Pancreas (tissue), 10 donors: ENCODE measurements at places on chromosomes 13 and 19. TPM values are rescaled to one million over a fixed set of nuclear protein-coding genes. Genes with fewer than 3 reads are reported as not detected.

DNA sequence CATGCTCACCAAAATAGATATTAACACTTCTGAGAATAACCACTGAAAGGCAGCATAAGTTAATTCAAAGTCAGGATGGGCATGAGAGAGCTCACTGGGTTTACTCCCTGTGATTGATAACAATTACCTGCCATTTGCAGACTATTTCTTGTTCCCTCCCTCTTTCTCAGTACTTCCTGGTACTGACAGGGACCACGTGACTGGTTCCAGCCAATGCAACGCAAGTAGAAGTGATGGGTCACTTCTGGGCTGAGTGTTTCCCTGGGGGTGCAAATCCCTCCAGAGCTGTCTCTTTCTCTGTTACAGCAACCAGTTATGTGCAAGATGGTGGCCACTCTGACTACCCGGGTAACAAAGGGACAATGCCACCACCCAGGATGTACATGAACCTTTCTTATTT, 118.8 kb downstream of the EFNB2 start:
- DNase-seq = no peak
- no peaks in the 10 kb centered on the region for H3K36me3 ChIP-seq
- no peaks in the 10 kb centered on the region for H3K4me1 ChIP-seq
- peaks cover 10% of the 10 kb centered on the region for H3K27me3 ChIP-seq

GRCh38 chr13:73368608-73369007, 309.8 kb downstream of the KLF5 start:
- DNase-seq = no peak
- H3K27me3 ChIP-seq = no peaks in the 10 kb centered on the region
- H3K4me3 ChIP-seq = no peak overlapping the region
- H3K36me3 ChIP-seq = no peaks in the 10 kb centered on the region

The DPRX gene
- not detected for polyA plus RNA-seq

GRCh38 chr19:29302002-29302928, 89.3 kb upstream of the UQCRFS1 start:
- H3K27ac ChIP-seq = no peak overlapping the region
- H3K4me3 ChIP-seq = no peak overlapping the region
- H3K4me1 ChIP-seq = no peaks in the 10 kb centered on the region

GRCh38 chr13:101649488-101650126, 197.1 kb downstream of the ITGBL1 start:
- DNase-seq = no peak
- no peak overlapping the region for H3K4me3 ChIP-seq
- H3K4me1 ChIP-seq = no peaks in the 10 kb centered on the region

DNA sequence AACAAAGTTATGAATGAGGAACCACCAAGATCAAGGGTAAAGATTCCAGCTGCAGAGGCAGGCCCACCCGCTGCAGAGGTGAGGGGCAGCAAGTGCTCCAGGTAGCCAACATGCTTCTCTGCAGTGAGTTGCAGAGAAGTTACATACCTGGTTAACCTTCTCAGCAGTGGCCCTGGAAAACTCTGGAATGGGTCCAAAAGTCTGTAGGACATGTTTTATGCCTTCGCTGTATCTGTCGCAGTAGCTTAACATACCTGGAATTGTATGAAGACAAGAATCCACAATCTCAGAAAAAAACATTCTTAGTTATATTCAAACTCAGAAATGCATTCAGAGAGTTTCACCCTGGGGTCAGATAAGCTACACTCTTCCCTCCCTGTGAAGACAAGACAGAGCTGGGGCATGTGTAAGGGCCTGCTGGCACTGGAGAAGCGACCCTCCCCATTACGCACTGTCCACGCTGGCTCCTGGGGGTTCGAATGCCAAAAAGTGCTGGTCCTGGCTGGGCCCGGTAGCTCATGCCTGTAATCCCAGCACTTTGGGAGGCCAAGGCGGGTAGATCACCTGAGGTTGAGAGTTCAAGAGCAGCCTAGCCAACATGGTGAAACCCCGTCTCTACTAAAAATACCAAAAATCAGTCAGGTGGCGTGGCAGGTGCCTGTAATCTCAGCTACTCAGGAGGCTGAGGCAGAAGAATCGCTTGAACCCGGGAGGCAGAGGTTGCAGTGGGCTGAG, 121.0 kb downstream of the CRYL1 start:
- H3K27me3 ChIP-seq = no peaks in the 10 kb centered on the region
- no peak for DNase-seq
- H3K4me3 ChIP-seq = no peak overlapping the region
- H3K27ac ChIP-seq = no peak overlapping the region
- no peaks in the 10 kb centered on the region for H3K4me1 ChIP-seq

- no peak for DNase-seq
- H3K27me3 ChIP-seq = no peaks in the 10 kb centered on the region
- no peak overlapping the region for H3K27ac ChIP-seq
- no peaks in the 10 kb centered on the region for H3K4me1 ChIP-seq
- no peaks in the 10 kb centered on the region for H3K36me3 ChIP-seq
Measured at GRCh38 chr19:722553-723101, 13.9 kb downstream of the PALM start.

The GJA3 gene
- 0.08 TPM for polyA plus RNA-seq

DNA sequence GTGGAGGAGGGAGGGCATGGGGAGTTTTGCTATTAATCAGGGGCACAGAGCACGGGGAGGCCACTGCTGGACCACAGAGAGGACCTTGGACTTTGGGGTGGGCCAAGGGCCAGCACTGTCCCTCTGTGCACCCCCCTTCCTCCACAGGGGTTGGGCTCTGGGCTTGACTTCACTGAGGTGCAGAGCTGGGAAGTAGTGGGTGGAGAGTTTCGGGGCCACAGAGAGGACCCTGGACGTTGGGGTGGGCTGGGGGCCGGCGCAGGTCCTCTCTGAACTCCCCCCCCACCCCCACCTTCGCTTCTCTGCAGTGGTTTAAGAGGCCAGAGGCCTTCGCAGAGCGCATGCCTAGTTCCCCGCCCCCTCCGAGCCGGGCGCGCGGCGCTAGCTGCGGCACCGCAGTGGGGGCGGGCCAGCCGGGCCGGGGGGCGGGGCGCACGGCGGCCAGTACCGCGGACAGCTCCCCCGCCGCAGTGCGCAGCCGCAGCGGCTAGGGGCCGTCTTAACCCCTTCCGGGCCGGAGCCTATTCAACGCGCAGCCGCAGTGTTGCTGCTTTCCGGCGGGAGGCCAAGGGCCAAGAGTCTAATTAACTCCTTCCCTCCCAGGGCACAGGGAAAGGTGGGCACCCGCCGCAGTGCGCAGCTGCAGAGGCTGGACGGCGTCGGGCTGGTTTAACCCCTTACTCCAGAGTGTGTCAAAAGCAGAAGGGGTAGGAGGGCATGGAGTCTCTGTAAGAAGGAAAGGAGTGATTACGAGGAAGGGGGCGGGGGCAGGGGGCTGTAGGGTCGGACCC, 3.7 kb downstream of the KCNC3 start:
- no peak overlapping the region for H3K4me3 ChIP-seq
- DNase-seq = peak; percentile 94
- no peaks in the 10 kb centered on the region for H3K27me3 ChIP-seq

DNA sequence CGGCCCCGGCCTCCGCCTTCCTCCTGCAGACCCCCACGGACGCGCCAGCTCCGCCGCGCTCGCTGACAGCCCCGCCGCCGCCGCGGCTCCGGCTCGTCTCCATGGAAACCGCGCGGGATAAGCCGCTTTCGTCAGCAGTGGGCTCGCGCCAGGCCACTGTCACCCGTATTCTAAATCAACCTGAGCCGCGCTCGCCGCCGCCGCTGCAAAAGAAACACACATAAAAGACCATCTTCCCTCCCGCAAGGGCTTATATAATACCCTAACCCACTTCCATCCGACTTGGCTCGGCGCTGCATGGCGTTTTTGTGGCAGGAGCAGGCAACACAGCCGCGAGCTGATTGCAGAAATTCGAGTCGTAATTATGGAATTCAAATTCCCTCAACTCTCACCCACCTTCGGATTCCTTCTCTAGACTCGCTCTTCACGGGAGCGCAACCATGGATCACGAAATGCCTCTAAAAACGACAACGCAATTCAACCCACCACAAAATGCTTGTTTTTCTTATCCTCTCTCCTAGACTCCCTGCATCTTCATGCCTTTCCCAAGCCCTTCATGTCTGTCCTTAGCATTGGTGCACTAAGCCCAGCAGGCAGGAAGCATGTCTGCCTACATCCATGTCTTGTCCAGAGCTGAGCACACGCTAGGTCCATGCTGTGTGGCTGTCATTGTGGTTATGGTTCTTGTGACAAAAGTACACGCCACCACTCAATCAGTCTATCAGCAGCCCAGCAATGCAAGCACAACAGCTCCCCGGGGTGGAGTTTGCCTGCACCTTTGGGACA, at the start of gene AMER2:
Gene AMER2 (minus strand): TSS at position 772 of the 786 bp plus-strand sequence. CDS start 669 bp downstream, at position 103.
- DNase-seq = peak; percentile 38
- no peak within 1 kb of the TSS for H3K27ac ChIP-seq
- peak within 1 kb of the TSS; percentile 16 for H3K4me3 ChIP-seq
- H3K36me3 ChIP-seq = no peaks in the 10 kb centered on the region

DNA sequence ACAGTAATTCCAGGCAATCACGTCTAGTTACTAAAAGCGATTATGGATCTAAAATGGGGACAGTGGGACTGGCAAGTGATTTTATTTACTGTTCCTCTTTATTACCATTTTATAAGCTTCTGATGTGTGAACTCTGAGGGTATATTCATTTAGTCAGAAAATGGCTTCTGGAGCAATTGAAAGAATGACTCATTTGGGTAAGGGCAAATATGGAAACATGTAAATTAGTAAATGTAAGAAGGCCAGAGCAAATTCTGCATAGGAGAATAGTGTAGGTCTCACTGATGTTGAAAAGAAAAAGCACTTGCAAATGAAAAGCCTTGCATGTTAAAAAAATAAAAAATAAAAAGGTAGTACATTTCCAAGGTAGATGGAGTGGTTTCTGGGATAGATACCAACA, 262.2 kb downstream of the KLF5 start:
- no peak overlapping the region for H3K4me3 ChIP-seq
- no peaks in the 10 kb centered on the region for H3K27me3 ChIP-seq
- no peak overlapping the region for H3K27ac ChIP-seq
- peaks cover 1% of the 10 kb centered on the region for H3K4me1 ChIP-seq
- H3K36me3 ChIP-seq = no peaks in the 10 kb centered on the region
- DNase-seq = no peak

GRCh38 chr13:78960881-78961280, 301.9 kb upstream of the OBI1 start:
- no peaks in the 10 kb centered on the region for H3K36me3 ChIP-seq
- DNase-seq = no peak
- H3K4me1 ChIP-seq = no peaks in the 10 kb centered on the region

- H3K27ac ChIP-seq = no peak overlapping the region
- DNase-seq = no peak
- H3K4me3 ChIP-seq = no peak overlapping the region
- no peaks in the 10 kb centered on the region for H3K36me3 ChIP-seq
- H3K27me3 ChIP-seq = no peaks in the 10 kb centered on the region
- no peaks in the 10 kb centered on the region for H3K4me1 ChIP-seq
Measured at GRCh38 chr13:108451121-108451520, 178.3 kb upstream of the MYO16 start.

GRCh38 chr13:60574735-60575134, 177.7 kb downstream of the TDRD3 start:
- H3K27ac ChIP-seq = no peak overlapping the region
- no peaks in the 10 kb centered on the region for H3K36me3 ChIP-seq
- no peak overlapping the region for H3K4me3 ChIP-seq
- no peaks in the 10 kb centered on the region for H3K4me1 ChIP-seq
- no peaks in the 10 kb centered on the region for H3K27me3 ChIP-seq
- DNase-seq = no peak

GRCh38 chr19:49876422-49877019, 634 bp downstream of the AKT1S1 start:
- H3K4me3 ChIP-seq = peak overlapping the region; percentile 85
- peaks cover 17% of the 10 kb centered on the region for H3K36me3 ChIP-seq
- peak; percentile 97 for DNase-seq
